ENCODE measurements at places on chromosomes 2 and 18. TPM values are rescaled to one million over a fixed set of nuclear protein-coding genes. Genes with fewer than 3 reads are reported as not detected.

RIT2 gene
- total RNA-seq: not detected

ICA1L gene
- 5.1 TPM for total RNA-seq

CCDC121 gene
- 1.7 TPM for total RNA-seq

G6PC2 gene
- not detected for total RNA-seq

ASB3 gene
- 10.1 TPM for total RNA-seq

NEU2 gene
- not detected for total RNA-seq
